Mucosa of descending colon (tissue), 3 donors: ENCODE measurements at places on chromosomes 7 and 10. TPM values are rescaled to one million over a fixed set of nuclear protein-coding genes. Genes with fewer than 3 reads are reported as not detected.

Gene INSYN2A
- total RNA-seq, result 0.51 TPM

Gene NPSR1
- not detected for total RNA-seq

Gene CTNNA3
- total RNA-seq, result 7.5 TPM

Gene LIPF
- not detected for total RNA-seq

Gene MSMB
- total RNA-seq, result not detected

DNA sequence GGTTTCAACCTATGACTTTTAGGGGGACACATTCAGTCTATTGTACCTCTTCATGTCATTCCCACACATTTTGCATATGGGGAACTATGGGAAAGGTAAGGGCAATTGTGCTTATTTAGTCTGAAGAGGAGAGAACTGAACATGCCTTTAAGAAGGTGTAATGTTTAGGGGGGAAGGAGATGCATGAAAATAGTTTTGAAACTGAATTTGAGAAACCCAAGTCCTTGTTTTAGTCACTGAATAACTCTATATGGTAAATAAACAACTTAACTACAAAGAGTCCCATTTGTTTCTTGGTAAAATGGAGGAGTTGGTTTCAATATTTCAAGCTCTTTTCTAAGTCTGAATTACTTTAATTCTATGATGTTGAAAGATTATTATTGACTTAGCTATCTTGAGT, 166.1 kb downstream of the DNAJB9 start:
- DNase-seq, result no peak

DNA sequence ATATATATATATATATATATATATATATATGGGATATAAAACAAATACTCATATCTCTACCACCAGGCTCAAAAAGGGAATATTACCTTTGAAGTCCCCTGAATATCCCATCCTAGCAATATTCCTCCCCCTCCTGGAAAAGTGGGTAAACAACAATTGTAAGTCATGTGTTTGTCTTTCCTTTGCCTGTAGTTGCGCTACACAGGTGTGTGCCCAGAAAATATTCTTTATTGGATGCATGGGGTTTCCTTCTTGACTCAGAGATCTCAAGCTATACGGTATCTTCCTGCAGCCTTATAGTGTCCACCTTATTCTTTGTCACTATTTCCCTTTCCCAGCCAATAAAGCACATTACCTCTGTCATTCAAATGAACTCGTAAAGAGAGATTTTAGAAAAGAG, 54.2 kb downstream of the MET start:
- no peak for DNase-seq

- DNase-seq, result no peak
These were observed 15.4 kb downstream of the SEC24C start for GRCh38 chr10:73759512-73760115.

GRCh38 chr10:86547296-86547695, 25.7 kb upstream of the WAPL start:
- DNase-seq, result no peak

DNA sequence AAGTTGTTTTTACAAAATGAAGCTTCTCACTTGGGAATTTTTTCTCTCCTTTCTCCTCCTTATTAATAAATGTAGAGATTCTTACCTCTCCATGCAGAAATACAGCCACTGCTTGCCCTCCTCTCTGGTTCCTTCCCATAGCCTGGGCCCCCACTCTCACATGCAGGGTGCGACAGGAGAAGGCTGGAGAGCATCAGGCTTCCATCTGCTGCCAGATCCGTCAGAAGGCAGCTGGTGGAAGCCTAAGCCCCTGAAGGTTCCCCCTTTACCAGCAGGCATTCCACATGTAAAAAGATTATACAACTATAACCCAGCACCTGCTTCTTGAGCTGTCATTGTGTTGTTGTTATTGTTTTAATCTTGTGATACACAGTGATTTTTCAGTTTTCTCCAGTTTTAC, 314.2 kb downstream of the LHFPL3 start:
- no peak for DNase-seq

GRCh38 chr10:92202536-92202935, 88.3 kb downstream of the CPEB3 start:
- no peak for DNase-seq

DNA sequence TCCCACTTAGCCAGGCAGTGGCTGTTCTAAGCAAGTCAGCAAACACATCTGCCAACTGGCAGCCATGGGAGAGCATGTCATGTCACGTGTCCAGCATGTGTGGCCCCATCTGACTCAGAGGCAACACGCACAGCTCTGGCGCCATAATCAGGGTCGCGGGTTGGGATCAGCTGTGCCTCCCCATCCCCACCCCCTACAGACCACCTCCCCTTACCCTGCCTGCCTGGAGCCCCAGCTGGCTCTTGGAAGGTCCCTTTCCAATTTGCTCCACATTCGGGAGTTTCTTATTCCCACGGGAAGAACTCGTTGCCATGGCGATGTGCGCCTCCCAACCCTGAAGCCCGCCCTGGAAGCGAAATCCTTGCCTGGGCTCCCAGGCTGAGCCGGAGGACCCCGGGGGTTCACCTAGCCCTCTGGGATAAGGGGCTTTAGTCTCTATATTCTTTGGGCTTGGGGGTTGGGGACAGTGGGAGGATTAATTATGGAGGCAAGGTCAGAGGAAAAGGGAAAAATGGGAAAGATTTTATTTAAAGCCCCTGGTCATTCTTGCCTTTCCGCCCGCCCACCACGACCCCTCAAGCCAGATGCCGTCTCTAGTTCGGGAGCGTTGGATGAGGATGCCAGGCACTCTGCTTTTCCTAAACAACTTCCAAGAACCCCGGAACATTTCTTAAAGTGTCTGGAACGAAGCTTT, 283.7 kb downstream of the ZEB1 start:
- DNase-seq, result peak; percentile 70

- no peak for DNase-seq
These were observed 215.7 kb downstream of the RELN start for GRCh38 chr7:103773726-103774125.
